ENCODE measurements at places on chromosomes 1 and 21.

GRCh38 chr1:208251015-208251414 is 6.8 kb upstream of the PLXNA2 start:
- DNase-seq, result no peak

DNA sequence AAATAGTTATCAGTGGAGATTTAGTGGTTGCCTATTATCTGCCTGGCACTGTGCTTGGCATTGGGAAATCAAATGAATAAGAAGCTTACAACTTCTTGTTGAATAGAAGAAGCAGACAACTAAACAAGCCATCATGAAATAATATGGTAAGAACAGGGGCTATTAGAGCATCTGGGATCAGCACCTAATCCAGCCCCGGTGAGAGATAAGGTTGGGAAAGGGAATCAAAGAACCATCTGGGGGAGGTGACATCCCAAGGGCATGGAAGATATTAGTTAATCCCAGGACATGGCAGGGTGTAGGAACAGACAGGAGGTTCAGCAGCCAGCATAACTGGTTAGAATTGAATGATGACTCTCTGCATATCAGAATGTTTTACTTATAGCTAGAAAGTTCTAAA is 36.3 kb upstream of the SUCO start:
- DNase-seq, result no peak

GRCh38 chr21:36549470-36549869 is 69.5 kb upstream of the CLDN14 start:
- DNase-seq, result no peak

- DNase-seq, result no peak
These were observed 327.0 kb downstream of the NPHP4 start for GRCh38 chr1:5664906-5665875.

GRCh38 chr1:57467830-57468229 is 44.0 kb upstream of the DAB1 start:
- no peak for DNase-seq

- no peak for DNase-seq
These were observed 2.6 kb upstream of the CC2D1B start for GRCh38 chr1:52368383-52369172.

DNA sequence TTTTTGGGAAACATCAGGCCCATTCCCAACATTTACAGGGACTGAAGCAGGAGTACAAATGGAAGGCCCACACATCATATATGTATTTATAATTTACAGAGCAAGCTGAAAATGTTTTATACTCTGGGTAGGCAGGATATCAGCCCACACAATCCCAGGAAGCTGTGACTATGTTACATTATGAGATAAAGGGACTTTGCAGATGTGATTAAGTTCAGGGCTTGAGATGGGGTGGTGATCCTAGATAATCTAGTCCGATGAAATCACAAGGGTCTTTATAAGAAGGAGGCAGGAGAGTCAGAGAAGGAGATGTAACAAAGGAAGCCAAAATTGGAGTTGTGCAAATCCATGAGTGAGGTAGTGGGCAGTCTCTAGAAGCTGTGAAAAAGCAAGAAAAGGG is 160.5 kb downstream of the PDE4B start:
- DNase-seq, result no peak

DNA sequence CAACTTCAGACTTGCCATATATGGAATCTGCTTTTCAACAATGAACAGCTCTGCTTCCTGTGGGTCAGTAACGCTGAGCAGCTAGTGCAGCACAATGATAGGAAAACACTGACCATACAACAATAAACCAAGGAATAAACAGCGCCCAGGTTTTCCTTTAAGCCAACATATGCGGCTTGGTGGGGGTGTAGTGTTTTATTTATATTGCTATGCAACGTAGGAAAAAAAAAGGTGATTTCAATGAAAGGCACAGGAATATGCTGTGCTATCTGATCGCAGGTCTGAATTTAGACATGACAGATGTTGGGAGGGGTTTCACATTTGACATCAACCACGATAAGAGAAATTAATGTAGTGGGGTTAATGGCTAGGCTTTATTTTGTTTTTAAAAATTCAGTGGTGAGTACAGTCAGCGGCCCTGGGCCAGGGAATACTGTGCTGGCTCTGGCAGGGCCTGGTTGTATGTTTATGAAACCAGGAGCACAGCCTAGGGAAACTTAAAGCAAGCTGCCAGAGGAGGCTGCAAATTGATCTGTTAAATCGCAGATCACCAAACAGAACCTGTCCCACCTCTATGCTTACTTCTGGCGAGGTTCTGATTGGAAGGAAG is 4.3 kb downstream of the TSPAN2 start:
- DNase-seq, result no peak

GRCh38 chr1:193270996-193271395 is 84.6 kb upstream of the B3GALT2 start:
- DNase-seq, result no peak

DNA sequence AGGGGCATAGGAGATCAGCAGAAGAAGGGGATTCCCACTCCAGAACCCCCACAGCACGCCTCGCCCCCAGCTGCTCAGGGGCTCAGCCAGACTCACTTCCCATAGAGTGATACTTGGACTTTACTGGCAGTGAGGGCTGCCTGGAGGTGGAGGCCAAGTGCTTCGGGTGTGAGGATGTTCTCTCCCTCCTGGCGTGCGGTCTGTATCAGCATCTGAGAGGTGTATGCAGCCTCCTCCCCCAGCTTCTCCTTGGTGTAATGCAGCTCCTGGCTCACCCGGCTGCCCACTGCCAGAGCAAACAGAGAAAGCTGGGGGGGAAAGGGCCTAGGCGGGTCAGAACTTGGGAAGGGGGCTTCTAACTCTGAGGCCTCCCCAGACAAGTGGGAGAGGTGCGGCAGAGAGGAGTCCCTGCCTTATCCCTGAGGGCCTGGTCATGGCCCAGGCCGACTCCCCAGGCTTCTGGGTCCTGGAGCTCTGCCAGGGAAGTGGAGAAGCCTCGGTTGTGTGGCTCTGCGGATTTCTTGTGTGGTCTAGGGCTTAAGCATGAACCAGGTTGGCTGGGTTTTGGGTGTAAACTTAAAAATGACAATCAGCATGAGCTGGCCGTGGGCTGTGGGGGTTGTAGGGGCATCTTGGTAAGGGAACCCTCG is 10.9 kb downstream of the PTCH2 start:
- no peak for DNase-seq

DNA sequence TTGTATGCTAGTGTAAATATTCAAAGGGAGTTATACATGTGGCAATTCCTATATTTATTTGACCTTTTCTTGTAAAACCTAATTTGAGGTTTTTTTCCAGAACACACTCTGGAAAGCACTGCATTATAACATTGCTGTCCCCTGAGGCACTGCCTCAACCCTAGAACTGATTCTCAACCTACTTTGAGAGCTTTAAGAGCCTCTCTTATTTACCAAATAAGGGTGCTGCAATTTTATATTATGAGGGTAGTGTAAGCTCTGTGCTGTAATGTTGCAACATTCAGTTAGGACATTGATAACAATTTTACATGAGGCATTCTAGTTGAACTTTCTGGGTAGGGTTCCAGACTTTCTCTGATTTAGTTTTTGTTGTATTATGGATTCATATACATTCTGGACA is 302.2 kb upstream of the DEPDC1 start:
- no peak for DNase-seq

DNA sequence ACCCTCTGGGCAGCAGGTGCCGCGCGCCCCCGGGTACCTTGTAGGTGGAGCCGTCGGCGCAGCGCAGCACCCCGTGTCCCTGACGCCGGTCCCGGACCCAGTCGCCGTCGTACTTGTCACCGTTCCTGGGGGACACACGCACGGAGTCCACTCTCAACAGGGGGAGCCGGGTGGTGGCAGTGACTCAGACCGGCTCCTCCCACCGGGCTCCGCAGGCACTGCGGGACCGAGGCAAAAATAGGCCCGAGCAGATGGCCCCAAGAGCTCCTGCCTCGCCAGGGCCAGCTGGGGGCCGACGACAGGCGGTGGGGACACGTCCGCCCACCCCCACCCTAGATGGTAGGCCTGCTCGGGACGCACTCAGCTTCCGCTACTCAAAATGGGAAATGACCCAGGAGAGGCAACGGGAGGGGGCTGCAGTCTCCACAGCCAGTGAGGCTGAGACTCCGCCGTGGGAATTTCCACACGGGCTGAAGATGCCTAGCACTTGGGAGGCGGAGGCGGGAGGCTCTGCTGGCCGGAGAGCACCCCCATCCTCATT is 6.3 kb downstream of the MORN1 start:
- peak; percentile 58 for DNase-seq

GRCh38 chr1:203796236-203796605 is 798 bp downstream of the ZBED6 start:
- DNase-seq, result no peak

DNA sequence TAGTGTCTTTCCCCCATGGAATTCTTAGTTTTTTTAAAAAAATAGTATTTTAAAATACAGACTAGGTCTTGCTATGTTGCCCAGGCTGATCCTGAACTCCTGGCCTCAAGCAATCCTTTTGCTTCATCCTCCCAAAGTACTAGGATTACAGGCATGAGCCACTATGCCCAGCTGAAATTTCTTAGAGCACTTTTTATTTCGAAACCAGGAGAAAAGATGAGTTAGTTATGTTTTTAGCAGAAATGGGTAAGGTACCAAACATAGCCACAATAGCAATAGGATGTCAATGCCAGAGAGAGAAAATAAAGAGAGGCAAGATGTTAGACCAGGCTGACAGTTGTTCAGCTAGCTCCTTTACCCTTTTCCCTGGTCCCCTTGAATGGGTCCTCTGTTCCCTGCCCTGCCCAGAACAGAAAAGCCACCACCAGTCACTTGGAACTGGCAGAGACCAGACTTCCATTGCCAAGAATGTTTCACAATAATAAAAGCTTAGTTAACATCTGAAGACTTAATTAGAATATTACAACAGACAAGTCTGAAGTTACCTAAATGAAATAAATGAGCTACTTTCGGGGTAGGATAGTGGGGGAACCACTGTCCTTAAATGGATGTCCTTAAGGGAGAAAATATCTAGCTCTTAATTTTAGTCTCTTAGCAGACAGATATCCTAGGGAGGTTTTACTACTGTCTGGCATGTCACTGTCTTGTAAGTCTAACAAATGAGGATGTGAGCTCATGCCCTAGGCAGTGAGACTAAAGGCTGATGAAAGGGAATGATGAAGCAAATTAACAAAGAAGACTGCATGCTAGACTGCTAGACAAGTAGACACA is 54.3 kb downstream of the ABL2 start:
- DNase-seq, result no peak

DNA sequence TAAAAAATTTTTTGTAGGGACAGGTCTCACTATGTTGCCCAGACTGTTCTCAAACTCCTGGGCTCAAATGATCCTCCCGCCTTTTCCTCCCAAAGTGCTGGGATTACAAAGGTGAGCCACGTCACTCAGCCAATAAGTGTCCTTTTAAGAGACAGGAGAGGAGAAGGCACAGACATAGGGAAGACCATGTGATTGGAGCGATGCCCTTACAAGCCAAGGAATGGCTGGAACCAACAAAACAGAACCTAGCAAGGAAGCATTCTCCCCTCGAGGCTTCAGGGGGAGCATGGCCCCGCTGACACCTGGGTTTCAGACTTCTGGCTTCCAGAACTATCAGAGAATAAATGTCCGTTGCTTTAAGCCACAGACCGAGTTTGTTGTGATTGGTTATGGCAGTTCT is 37.0 kb downstream of the NDUFS5 start:
- no peak for DNase-seq

DNA sequence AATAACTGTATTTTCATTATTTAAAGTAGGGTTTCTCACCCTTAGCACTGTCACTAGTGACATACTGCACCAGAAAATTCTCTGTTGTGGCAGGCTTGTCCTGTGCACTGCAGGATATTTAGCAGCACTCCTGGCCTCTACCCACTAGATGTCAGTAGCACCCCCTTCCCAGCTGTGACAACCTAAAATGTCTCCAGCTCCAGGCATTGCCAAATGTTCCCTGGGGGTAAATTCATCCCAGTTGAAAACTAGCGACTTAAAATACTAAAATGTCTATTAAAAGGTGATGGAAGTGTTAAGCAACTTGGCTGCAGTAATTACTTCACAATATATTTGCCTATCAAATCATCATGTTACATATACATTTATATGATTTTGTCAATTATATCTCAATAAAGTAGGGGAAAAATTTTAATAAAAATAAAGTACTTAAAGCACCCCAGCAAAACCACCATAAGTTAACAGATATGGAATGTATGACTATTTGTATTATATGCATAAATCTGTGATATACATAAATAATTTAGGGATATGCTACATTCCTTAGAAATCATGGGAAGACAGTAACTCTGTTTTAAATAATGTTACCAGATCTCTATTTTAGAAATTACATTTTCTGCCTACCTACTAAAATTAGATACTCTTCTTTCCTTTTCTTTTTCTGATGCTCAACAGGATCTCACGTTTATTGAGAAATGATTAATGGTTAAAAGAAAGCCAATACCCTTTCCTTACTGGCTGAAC is 74.6 kb downstream of the ARID4B start:
- DNase-seq, result no peak

GRCh38 chr1:226751703-226752102 is 12.6 kb upstream of the ITPKB start:
- no peak for DNase-seq

DNA sequence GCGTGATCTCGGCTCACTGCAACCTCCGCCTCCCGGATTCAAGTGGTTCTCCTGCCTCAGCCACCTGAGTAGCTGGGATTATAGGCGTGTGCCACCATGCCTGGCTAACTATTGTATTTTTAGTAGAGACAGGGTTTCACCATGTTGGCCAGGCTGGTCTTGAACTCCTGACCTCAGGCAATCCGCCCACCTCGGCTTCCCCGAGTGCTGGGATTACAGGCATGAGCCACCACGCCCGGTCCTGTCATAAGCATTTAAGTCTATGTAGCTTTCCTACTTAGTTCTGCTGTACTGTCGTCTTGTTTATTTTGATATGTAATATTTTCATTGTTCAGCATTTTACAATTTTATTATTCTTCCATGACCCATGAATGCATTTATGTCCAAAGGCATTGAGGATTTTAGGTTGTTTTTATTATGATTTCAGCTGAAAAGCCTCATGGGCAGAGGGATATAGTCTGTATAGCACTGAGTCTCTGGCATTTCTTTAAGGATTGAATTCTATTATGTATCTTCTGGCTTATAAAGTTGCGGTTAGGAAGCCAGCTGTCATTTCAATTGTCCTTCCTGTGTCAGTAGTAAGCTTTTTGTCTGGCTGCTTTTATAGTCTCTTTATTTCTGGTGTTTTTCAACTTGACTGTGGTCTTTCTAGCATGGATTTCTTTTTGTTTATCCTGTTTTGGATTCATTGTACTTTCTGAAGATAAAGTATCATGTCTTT is 9.2 kb downstream of the AGPAT3 start:
- no peak for DNase-seq

Measured in Right ventricle myocardium inferior (tissue), 1 donor.